ENCODE measurements at places on chromosomes 11 and 22.

- no peak for DNase-seq
Measured at GRCh38 chr11:116831790-116832349, 2.2 kb downstream of the APOC3 start.

GRCh38 chr11:63919267-63920125, 2.5 kb upstream of the RCOR2 start:
- no peak for DNase-seq

GRCh38 chr11:124179310-124179709, 3.8 kb upstream of the OR10D3 start:
- no peak for DNase-seq

GRCh38 chr11:103097279-103097678, 5.3 kb upstream of the DCUN1D5 start:
- DNase-seq: no peak

DNA sequence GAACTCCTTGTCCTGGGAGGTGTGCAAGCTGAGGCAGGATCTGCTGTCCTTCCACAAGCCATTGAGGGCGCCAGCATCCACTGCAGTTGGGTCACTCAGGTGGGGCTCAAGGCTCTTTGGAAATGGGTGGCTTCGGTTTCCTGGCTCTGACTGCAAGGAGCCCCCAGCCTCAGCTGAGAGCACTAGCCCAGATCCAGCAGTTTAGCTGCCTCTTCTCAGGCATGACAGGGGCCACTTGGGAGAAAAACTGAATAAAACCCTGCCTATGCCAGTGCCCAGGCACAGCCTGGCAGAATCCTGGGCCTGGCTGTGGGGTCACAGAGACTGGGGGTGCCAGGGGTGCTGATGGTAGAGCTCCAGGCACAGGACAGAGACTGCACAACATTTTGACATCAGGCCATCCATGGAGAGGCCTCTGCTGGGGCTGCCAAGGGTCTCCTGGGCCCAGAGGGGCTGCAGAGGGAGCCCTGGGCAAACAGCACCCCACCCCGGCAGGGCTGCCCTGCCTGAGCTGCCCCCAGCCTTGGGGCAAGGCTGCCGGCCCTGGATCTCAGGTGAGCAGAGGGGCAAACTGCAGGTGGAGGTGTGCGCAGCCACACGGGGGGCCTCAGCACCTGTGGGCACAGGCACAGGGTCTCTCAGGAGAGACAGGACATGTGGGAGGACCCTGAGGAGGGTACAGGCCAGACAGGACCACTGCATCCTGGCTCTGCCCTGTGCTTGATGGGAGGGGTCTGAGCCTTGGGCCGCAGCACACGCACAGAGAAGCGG, 28.3 kb downstream of the RTN4R start:
- DNase-seq: no peak

- peak; percentile 53 for DNase-seq
Measured at GRCh38 chr11:125141686-125142535, 22.6 kb upstream of the PKNOX2 start.

DNA sequence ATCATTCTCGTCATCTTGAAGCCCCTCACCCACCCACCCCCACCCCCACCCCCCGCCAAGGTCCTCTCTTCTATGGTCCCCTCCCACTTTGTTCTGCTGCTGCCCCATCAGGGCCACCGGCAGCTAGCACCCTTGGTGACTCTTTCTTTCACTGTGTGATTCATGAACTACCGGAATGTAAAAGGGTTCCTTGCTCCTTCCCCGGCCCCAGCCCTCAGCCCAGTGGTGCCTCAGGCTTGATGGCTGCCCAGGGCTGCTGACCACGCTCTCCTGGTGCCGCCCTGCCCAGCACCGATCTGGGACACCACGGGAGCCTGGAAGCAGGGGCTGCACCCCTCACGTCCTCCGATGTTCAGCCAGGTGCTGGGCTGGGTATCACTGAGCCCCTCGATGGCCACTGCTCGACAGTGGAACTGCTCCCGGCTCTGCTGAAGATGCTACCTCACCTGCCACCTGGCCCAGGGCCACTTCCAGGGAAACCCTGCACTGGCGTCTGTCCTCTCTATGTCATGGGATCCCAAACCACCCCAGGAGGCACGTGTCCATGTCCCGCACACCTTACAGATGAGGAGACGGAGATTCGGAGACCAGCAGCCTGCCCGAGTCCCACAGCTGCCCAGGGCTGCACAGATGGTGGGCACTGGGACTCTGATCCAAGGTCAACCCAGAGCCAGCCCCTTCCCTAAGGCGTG, 39.7 kb downstream of the IGLL5 start:
- DNase-seq: no peak

DNA sequence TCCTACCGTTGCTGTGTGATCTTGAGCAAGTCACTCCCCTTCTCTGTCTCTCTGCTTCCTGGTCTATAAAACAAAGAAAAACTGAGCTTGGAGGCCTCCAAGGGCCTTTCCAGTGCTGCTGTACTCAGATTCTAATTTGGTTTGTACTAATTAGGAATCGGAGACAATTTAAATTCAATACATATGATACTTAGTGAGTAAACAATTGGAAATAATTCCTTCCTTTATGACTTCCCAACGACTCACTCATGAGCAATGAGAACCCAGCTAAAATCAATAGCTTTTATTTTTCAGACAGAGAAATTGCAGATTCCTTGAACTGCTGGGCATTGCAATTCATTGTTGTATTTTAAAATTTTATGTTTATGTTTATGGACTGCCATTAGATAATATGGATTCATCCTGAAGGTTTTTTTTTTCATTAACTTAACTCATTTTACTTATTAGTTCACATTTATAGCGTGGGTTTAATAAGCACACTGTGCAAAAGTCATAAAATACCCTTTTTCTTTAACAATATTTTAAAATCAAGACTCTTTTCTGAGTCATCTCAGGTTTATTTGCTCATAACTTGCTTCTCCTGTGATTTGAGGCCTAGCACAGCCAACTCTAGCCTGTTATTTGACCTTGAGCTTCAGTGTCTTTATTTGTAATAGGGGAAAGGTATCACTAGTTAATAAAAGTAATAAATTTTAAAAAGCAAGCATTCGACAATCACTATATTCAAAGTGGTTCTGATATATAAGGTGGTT, 95.8 kb downstream of the TP53I11 start:
- DNase-seq: no peak

DNA sequence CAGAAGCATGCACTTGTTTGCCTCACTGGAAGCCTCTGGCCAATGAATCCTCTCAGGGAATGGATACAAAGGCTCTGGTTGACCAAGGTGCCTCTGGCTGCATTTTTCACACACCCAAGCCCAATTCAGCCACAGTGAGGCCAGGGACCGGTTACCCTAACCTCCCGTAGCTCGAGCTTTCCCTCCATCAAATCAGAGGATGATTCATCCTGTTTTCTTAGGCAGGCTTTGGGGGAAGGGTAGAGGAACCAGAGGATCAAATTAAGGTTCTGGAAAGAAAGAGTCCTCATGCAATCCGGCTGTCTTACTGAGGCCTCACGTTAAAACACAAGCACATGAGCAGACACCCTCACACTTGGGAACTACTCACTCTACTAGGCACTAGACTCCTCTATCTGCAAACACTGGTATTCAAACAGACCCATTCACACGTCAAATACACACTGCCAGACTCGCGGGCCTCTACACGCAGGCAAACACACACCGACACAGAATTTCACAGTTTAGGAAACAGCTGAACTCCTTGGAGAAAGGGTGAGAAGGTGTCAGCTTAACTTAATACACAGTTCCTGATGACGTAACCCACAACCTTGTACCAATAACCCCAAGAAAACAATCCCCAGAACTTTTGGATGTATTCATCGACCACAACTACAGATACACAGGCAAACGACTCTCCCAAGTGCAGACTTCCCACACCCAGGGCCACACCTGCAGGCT, 12.4 kb downstream of the NRXN2 start:
- DNase-seq: no peak

DNA sequence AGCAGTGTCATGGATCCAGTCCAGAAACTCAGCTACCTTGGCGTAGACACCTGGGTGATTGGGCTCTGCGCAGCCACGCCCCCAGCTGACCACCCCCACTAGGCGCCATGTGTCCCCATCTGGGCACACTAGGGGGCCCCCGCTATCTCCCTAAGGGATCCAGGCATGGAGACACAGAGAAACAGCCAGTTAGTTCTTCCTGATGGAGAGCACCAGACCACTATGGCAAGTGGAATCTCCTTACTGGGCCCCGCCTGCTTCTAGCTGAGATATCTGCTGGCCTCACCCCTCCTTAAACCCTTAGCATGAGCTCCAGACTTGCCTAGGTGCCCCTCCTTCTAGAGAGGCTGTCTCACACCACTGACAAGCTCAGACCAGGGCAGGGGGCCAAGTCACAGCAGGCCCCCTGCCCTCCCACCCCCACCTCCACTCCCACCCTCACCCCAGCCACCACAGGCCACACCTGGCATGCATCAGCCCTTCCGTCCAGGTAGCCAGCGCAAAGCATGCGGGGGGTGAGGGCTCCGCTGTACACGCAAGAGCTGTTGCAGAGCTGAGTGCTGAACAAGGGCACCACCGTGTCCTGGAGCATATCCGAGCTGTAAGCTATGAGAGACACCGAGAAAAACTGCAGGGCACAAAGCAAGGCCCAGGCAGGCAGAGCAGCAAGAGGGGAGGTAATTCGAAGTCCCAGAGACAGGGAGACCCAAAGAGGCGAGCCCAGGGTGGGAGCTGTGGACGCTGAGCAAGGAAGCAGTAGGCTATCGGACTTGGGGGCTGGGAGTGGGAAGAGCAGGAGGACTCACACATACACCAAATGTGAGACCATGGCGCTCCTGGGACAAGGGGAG, 16.1 kb downstream of the TMPRSS5 start:
- no peak for DNase-seq

- no peak for DNase-seq
Measured at GRCh38 chr11:110897035-110897434, 184.8 kb upstream of the ARHGAP20 start.

DNA sequence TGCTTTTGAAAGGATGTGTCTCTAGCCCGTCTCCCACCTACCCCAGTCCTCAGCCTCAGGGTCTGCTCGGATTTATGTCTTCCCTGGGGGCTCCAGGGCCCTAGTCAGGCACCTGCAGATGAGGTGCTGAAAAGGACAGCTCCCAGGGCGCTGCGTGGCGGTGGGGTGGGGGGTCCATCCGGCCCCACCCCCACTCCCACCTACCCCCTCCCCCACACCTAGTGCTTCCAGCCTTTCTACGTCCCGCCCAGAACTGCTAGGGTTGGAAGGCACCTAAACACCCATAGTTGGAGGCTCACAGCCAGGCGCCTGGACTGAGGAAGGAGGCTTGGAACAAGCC, 1.4 kb upstream of the ROBO3 start:
- no peak for DNase-seq

- no peak for DNase-seq
Measured at GRCh38 chr11:116955548-116955947, 118.1 kb upstream of the APOA1 start.

DNA sequence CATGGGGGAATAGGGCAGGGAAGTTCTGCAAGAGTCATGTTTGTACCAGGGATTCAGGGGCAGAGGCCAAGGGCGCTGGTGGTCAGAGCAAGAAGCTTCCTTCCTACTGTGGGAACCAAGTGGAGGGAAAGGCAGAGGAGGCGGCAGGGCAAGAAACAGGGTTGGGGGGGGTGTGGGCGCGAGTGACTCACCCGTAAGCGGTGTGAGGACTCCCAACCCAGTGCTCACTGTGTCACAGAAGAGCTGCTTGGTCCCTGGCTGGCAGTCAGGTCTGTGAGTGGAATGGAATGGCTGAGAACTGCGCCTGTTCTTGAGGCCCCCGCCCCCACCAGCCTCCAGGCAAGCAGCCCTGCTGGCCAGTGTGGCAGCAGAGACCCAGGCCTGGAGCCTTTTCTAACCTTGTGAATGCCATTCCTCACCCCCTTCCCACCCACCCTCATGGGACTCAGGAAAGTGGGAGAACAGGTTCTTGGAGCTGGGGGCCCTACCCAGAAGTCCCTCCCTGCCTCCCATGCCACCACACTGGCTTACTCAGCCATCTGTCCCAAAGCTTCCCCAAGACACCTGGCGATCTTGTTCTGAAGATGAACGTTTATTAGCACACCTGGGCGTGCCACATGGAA, 4.7 kb downstream of the LRRC10B start:
- no peak for DNase-seq

GRCh38 chr11:98559961-98560360, 460.8 kb upstream of the CNTN5 start:
- DNase-seq: no peak

- DNase-seq: no peak
Measured at GRCh38 chr11:119023741-119024140, 5.2 kb downstream of the TRAPPC4 start.

DNA sequence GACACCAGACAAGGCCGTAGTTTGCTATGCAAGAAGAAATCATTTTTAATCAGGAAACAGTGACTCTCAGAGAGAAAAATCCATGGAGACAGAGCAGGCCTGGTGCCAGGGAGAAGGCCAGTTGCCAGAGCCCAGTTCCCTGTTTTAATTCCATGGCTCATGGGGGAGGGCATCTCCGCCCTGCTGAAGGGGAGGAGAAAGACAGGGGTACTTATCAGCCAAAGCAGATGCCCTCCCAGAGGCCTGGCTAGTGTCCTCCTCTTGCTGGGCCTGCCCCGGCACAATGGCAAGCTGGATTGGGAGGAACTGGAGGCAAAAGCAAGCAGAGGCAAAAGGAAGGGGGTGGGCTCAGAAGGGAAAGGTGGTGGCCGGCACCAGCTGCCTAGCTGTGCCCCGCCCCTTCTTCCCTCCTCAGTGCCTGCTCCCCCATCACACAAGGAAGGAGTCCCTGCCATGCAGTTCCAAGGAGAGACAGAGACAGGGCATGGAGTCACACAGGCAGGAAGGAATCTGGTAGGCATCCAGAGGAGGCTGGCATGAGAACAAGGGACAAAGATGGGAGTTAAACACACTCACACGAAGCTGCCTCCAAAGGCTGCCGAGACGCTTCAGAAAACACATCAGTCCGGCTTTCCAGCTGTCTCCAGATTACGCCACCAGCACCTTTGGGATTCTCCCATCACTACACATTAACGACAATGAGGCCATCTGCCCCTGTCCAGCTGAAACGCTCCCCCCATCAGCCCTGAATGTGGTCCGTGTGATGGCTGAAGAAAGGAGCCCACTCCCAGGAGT, 591.8 kb downstream of the BUD13 start:
- no peak for DNase-seq

DNA sequence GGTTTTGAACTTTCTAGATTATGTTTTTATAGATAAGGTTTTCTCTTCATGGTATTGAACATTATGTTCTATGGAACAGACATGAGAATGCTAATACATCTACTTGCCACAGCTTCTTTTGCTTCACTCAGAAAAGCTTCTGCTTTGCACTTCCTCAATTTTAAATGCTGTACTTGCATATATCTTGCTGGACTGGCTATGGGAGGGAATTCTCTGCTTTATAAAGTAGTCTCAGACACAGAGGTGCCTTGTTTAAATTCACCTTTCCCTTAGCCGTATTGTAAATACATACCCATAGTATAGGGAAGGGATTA, 173.9 kb downstream of the DDX10 start:
- no peak for DNase-seq

DNA sequence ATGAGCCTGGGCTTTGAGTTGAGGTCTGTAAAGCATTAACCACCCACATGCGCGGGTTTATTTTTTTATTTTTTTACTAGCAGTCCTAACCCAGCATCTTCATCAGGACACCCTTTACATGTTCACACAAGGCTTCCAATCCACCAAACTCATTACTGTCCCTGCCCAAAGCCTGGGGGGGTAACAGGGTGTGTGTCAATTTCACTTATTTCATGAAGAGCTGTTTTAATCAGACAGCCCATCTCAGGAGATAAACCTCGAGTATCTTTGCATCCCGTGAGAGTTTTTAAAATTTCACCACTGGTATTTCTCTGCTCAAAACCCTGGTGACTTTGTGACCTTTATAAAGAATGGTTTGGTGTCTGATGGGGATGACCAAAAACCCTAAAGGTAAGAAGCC, 45.6 kb downstream of the ANO1 start:
- DNase-seq: no peak
